Hypothalamus (tissue), 51 donors: ENCODE measurements at places on chromosomes 4 and X.
A peak's percentile ranks its signal among the peaks of the same experiment; 100 is the strongest.

- no peak for DNase-seq
These were observed at the start of gene MGARP for GRCh38 chr4:139279760-139280620. Gene MGARP, minus strand, starts transcription at chr4:139280225. Its CDS starts 67 bp downstream, at chr4:139280158.

- DNase-seq, result no peak
These were observed 101.1 kb downstream of the CHIC2 start for GRCh38 chr4:53963336-53963735.

- no peak for DNase-seq
These were observed 34.4 kb upstream of the CCDC160 start for GRCh38 chrX:134202561-134202960.

- no peak for DNase-seq
These were observed 3.2 kb upstream of the ARHGAP36 start for GRCh38 chrX:131054906-131055305.

DNA sequence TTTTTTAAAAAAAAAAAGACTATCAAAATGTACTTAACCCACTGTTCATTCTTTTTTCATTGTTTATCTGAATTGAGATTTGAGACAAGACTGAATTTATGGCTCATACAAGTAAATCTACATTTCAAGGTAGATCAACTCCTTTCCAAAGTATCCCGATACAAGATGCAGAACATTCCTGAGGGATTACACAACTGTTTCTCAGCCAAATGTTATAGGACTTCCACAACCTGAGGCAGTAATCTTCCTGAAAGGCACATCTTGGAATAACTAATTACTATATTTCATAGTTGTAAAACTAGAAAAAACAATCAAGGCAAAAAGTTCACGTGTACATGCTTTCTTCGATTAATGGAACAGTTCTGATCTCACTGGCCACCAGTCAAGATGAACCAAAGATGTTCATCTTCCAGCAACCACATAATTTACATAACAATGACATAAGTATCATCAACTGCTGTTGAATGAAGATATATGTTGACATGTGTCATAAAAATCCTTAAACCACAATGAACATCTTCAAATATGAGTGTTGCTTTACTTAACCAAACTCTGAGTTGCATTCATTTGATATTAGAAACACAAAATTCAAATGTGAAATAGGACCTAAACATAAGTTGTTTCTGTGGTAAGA, 225.2 kb upstream of the DKK2 start:
- DNase-seq, result no peak

- no peak for DNase-seq
These were observed 21.7 kb upstream of the FAM156A start for GRCh38 chrX:52979993-52980392.

- DNase-seq, result no peak
These were observed 92.1 kb downstream of the HMX1 start for GRCh38 chr4:8779490-8779932.

- no peak for DNase-seq
These were observed 101.5 kb downstream of the DHX15 start for GRCh38 chr4:24482871-24483270.

DNA sequence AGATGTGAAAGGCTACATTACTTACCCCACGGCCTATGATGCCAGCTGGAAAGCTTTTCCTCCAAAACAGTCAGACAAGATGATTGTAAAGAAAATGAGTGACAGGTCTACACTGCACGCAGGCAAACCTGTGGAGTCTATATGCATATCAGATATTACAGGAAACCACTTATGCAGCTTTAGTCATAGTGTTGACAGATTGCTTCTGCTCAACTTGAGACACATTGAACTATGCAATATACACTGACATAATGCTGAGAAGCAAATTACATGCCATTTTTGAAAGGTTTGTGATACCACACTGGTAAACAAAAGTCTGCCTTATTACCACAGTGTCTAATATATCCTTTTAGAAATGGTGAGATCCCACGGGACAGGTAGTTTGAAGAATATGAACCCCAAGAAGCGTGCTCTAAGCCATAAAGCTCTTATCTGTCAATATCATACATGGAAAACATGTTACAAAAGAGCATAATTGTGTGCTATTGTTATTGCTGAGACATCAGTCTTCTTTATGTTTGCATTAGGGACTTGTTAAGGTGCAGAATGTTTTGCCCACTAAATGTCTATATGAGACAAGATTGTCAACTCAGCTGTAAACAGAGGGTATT, 1835.8 kb upstream of the TENM3 start:
- no peak for DNase-seq

DNA sequence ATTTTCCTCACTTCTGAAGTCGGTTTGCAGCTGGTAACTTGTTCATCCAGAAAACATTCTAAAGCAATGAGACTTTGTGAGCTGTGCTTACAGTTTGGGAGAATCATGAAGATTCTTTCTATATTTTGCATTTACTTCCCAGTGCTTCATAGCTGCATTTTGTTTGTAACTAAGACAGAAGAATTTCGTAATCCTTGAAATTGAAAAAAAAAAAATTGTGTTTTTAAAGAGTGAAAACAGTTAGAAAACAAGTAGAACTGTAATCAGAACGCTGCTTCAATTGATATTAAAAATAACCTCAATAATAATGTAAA, 392.4 kb downstream of the UNC5C start:
- DNase-seq, result no peak

GRCh38 chrX:111504941-111505340, 6.5 kb upstream of the SERTM2 start:
- DNase-seq, result no peak

DNA sequence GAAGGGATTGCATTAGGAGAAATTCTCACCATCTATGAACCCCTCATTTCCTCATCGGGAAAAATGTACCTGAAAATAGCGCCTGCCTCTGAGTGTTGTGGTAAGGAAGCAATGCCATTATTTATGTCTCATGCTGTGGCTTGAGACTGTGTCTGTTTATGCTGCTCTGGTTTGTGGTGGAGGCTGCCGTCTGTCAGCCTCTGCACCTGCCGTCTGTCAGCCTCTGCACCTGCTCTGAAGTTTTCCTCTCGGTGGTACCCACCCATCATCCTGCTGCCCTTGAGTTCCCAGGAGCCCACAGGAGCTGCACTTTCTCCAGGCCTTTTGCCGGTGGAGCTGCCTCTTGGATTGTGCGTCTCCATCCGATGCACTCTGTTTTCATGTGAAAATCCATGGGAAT, 68.5 kb upstream of the PPP2R3B start:
- no peak for DNase-seq

DNA sequence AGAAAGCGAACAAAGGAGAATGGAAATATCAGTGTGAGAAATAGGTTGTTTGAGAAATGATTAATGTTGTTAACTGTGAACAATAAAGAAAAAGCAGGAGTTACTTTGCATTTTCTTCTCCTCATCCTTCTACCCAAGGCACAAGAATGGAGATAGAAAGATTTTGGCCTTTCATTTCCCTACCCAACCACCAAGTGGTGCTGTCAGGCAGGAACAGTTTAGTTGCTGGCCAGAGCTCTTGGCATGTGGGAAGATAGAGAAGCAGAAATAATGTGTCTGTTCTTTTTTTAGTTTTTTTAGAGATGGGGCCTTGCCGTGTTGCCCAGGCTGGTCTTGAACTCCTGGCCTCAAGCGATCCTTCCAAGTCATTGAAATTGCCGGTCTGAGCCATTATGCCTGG, 12.8 kb downstream of the HOPX start:
- DNase-seq, result no peak

GRCh38 chr4:35087218-35087617, 1157.1 kb downstream of the ARAP2 start:
- DNase-seq, result no peak

DNA sequence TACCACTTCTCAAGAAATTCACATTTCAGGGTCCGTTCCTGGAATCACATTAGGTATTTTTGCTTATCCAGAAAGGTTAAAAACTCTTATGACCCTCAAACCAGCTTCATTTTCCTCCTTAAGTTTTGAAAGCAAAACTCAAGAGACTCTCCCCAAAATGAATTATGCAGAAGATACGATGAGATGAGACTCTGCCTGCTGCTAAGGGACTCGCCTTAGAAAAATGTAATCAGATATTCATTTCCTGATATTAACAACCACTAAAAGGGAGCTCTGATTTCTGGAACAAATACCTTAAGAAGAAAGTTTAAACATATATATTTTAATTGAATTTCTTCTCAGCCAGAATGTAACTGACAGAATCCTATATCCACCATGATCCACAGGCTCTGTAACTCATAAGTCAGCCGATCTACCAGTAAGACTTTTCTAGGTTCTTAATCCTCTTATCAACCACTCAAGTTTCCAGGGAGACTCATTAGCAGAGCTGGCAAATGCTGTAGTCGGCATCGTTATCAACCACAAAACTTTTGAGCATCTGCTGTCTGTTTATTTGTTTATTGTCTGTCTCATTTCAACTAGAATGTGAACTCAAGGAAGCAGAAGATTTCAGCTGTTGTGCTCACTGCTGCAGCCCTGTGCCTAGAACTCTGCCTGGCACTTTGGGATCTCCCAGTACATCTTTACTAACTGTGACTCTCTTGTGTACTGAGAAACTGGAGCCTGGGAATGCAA, 112.5 kb downstream of the LDB2 start:
- DNase-seq, result no peak

- no peak for DNase-seq
These were observed 924 bp upstream of the IRAK1 start for GRCh38 chrX:154020536-154021115.

GRCh38 chr4:148273501-148273986, 168.7 kb downstream of the NR3C2 start:
- no peak for DNase-seq

GRCh38 chr4:4762300-4762699, 97.2 kb upstream of the MSX1 start:
- no peak for DNase-seq

DNA sequence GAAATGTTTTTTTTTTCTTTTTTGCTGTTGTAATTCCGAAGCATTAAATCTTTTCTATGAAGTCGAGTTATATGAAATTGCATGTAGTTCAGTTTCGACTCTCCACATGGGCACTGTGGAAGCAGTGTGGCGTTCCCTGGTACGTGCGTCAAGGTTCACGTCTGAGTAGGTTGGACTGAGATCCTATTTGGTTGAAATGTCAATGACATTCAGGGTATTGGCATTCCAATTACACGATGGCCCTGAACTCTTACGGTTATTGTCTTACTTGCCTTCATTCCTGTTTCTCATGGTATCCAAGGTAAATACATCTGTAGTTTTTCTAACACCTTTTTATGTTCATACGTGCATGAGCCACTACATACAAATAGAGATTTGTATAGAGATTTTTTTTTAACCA, 128.8 kb downstream of the SORBS2 start:
- DNase-seq, result no peak

- DNase-seq, result no peak
These were observed 10.3 kb upstream of the CLCN5 start for GRCh38 chrX:49912086-49912485.

DNA sequence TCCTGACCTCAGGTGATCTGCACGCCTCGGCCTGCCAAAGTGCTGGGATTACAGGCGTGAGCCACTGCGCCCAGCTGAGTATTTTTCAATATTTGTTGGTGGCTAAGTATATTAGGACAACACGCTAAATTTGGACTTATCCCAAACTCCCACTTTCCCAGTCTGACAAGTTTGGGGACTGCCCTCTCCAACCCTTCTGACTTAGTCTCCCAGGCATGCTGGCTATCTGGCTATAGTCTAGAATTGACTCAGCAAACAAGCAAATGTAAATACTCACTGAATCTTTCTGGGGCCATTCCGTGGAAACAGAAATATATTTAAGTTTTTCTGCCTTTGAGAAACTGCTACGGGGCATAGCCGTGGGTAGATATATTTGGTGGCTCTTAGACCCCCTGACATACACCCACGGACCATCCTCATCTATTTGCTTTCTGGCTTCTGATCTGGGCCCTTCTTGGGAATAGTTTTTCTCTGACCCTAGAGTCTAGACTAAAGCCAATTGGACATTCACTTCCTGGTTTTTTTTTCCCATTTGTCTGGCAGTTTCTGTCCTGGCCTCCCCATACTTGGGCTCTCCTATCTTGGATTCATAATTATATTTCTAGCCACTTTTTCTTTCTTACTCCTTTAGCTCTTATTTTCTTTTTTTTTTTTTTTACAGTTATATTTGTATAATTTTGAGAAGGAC, 11.3 kb upstream of the DOCK11 start:
- DNase-seq, result no peak

DNA sequence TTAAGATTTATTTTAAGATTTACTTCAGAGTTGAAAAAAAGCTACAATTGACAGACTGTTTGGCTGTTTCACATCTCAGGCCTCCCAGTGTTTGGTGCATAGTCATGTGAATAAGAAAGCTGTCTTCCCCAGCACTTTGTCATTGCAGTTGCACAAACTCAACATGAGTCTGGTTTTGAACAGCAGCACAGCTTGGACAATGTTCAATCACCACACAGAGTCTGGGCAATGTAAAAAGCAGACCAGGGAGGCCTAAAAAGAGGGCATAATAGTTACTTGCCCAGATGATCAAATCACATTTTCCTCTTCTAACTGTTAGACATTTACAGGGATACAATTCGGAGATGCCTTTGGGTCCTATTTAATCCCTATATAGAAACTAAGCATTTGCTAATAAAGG, 1055.0 kb downstream of the RPA4 start:
- DNase-seq, result no peak

DNA sequence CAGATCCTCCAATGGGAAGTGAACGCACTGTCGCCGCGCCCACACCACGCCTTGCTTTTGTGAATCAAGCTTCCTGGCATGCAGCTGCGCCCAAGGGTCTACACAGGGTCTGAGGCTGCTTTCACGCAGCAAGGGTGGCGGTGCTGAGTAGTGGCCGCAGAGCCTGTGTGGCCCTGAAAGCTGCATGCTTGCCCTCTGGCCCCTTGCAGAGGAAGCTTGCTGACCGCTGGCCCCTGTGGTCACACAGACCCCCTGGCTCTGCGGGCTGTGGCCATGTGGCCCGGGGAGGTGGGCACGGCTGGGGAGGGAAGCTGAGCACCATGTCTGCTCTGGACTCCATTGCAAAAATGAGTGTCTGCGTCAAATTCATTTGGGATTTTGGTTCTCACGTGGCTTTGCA, 8.8 kb downstream of the DOK7 start:
- no peak for DNase-seq

- no peak for DNase-seq
These were observed 155.8 kb downstream of the NWD2 start for GRCh38 chr4:37400241-37400881.

- no peak for DNase-seq
These were observed 23.6 kb downstream of the GUCY1A1 start for GRCh38 chr4:155690044-155690837.

GRCh38 chrX:82320569-82320968, 1118.7 kb downstream of the SH3BGRL start:
- no peak for DNase-seq

- DNase-seq, result peak; percentile 27
These were observed 2.9 kb downstream of the HCFC1 start for GRCh38 chrX:153968754-153969124.

DNA sequence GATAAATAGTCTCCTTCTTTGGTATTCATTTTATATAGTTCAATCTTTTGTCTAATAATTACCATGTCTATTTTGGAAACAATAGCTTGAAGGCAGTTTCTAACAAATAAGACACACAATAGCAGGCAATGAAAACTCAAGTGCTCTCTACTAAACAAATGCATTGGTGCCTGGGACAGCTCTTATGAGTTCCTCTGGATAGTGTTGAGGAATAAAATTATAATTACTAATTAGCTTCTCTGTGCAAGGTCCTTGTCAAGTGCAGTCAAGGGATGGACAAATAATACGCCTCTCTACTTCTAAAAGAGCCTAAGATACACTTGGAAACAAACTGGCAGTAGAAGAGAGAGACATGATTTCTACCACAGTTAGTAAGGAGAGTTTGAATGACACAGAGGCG, 229.0 kb upstream of the GLRA2 start:
- DNase-seq, result no peak
